A549 treated with ZK216348 at 1 μM for 4 hours (cell line): ENCODE measurements at places on chromosomes 16 and 17. TPM values are rescaled to one million over a fixed set of nuclear protein-coding genes. Genes with fewer than 3 reads are reported as not detected.

KRTAP4-4 gene
- total RNA-seq, result not detected in 5 replicates

RPL19 gene
- total RNA-seq, result 3,885 to 4,759 TPM (median 4,023 TPM) in 5 replicates

TBC1D3 gene
- not detected in 5 replicates for total RNA-seq

TBC1D3H gene
- total RNA-seq, result not detected in 5 replicates

SPIRE2 gene
- 5.1 to 10.1 TPM (median 8.1 TPM) in 5 replicates for total RNA-seq

ABCA8 gene
- 0.17 to 0.40 TPM (median 0.38 TPM) in 5 replicates for total RNA-seq

OR2C1 gene
- total RNA-seq, result not detected in 5 replicates

TNFSF13 gene
- 0.09 to 1.5 TPM (median 0.57 TPM) in 5 replicates for total RNA-seq

BAIAP3 gene
- total RNA-seq, result 0.65 to 1.8 TPM (median 1.3 TPM) in 5 replicates

PPM1D gene
- 15.5 to 21.5 TPM (median 16.9 TPM) in 5 replicates for total RNA-seq

ZFPM1 gene
- 5.3 to 10.1 TPM (median 8.4 TPM) in 5 replicates for total RNA-seq

CHST4 gene
- not detected in 5 replicates for total RNA-seq
